ENCODE measurements at places on chromosomes 16 and 17.

DNA sequence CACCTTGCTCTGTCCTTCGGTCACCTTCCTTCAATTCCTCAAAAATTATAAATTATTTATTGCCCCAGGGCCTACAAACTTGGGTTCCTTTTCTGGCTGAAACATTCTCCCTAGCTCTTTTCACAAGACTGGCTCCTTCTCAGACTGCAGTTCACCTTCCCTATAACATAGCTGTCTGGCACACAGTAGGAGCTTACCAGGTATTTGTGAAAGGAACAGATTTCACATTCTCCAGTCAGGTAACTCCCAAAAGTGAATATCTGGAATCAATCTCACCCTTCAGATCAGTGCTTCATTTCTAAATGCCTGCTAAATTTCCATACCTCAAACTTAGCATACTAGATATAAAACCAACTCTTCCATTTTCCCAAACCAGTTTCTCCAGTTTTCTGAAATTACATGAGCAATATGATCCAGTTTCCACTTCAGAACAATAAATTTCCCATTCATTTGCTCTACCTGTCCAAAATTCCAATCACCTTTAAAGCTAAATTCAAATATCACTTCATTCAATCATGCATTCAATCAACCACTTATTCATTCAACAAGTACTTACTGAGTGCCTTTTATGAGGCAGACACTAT is 6.1 kb downstream of the RFFL start:
- DNase-seq, result no peak

DNA sequence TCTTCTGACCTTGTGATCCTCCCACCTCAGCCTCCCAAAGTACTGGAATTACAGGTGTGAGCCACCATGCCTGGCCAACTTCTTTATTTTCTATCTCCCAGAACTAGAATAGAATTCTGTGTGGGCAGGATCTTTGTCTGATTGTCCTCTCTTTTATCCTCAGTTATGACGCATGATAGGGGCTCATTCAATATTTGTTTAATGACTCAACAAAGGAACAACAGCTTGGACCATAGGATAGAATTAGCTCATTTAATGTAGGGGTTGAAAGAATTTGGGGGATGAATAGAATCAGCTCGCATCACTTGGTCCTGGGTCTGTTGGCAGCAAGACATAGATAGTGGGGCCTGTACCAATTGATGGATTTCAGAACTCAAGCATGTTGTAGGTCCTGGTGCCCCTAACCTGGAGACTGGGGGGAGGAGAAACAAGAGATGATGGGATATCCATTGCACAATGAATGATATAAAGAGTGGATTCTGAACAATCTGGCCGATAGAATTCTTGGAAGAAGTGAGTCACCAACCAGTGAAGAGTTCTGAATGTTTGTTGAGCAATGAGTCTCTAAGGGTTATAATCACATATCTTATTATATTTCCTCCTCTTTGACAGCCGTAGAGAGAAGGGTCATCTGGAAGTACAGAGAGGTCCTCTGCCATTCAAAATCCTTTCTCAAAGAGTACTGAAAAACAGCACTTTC is 250.2 kb downstream of the HS3ST4 start:
- DNase-seq, result no peak

DNA sequence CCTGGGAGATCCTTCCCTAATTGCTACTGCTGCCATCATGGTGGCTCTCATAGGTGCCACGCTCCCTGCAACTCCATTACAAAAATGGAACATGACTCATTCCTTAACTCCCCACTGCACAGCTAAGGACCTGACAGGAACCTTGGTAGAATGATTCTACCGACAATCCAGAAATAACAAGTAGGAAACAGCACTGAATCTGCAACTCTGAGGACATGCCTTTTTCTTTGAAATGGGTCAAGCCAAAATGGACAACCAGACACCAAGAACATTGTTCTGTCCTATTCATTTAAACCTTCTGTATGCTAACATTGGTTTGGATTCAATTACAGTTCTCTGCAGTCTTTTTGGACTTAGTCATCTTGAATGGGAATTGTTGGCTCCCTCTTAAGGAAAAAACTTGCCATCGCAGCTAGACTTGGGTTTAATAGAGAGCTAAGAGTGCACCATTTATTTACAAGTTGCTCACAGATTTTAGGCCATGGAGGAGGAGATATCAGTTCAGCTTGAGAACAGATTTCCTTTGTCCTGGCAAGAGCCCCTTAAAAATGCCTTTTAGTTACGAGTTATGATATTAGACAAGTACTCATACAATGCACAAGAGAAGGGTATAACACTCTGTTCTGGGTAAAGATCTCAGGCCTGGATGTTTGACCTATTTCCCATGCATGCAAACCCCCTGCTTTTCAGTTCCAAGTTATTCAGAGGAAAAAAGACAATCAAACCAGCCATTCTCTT is 20.9 kb upstream of the NSRP1 start:
- DNase-seq, result peak; percentile 60

DNA sequence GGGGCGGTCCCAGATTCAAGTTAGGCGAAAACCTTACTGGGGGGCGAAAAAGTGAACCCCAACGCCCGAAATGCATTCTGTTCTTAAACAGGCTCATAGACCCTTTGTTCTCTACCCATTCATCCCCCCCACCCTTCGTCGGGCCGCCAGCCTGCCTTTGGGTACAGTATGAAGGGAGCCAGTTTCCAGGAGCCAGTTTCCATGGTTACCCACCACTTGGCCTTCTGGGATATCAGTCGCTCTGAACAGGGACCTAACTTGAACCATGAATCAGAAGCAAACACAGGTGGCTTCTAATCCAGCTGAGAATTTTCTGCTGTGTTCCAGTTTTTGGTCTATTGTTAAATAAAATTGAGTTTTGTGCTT is 532 bp downstream of the DHX40 start:
- peak; percentile 85 for DNase-seq

- DNase-seq, result peak; percentile 88
These were observed 2.9 kb upstream of the FOXC2 start for GRCh38 chr16:86563469-86564345.

DNA sequence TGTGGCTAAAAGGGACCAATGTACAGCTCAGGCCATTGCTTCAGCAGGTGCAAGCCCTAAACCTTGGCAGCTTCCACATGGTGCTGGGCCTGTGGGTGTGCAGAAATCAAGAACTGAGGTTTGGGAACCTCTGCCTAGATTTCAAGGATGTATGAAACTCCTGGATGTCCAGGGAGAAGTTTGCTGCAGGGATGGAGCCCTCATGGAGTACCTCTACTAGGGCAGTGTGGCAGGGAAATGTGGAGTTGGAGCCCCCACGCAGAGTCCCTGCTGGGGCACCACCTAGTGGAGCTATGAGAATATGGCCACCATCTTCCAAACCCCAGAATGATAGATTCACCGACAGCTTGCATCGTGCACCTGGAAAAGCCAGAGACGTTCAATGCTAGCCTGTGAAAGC is 13.0 kb downstream of the EFCAB5 start:
- DNase-seq, result no peak

GRCh38 chr16:56841233-56841632 is 23.8 kb upstream of the SLC12A3 start:
- DNase-seq, result no peak

Data from D341Med (cell line).